ENCODE measurements at places on chromosomes 4 and X. TPM values are rescaled to one million over a fixed set of nuclear protein-coding genes. Genes with fewer than 3 reads are reported as not detected.

DNA sequence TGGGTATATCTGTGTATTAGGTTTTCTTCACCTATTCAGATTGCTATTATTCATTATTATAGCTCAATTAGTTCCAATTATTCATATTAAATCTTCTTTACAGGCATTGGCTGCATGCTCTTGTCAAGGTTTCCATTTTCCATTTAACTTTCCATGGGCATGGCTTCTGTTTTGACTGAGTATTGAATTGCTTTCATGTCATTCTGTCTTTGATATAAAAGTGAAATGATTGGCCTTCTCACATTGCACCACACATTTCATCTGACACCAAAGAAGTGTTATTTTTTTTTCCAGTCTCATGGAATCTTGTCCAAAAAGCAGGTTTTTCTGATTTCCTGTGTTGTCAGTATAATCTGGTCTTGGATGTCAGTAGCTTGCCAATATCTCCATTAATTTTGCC is 1244.3 kb downstream of the RAPGEF2 start:
- DNase-seq: no peak

GRCh38 chr4:6177587-6178197 is 22.7 kb downstream of the JAKMIP1 start:
- peak; percentile 38 for DNase-seq

- DNase-seq: peak; percentile 0
Observed at GRCh38 chr4:79147251-79147650, 178.6 kb downstream of the NAA11 start.

- no peak for DNase-seq
Observed at GRCh38 chr4:155706147-155706546, 39.5 kb downstream of the GUCY1A1 start.

DNA sequence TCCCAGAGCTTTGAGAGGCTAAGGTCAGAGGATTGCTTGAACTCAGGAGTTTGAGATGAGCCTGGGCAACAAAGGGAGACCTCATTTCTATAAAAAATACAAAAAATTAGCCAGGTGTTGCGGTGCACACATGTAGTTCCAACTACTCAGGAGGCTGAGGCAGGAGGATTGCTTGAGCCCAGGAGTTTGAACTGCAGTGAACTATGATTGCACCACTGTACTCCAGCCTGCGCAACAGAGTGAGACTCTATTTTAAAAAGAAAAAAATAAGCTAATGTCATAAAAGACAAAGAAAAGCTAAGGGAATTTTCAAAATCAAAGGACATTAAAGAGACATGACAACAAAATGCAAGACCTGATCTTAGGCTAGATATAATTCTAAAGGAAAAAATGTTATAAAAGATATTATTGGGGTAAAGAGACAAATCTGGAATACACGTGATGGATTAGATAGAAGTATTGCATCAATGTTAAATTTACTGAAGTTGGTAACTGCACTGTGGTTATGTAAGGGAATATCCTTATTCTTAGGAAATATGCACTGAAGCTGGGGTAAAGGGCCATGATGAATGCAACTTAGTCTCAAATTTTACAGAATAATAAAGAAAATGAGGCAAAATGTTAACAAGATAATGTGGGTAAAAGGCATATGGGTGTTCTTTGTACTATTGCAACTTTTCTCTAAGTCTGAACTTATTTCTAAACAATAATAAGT is 75.2 kb downstream of the SPRY1 start:
- no peak for DNase-seq

DNA sequence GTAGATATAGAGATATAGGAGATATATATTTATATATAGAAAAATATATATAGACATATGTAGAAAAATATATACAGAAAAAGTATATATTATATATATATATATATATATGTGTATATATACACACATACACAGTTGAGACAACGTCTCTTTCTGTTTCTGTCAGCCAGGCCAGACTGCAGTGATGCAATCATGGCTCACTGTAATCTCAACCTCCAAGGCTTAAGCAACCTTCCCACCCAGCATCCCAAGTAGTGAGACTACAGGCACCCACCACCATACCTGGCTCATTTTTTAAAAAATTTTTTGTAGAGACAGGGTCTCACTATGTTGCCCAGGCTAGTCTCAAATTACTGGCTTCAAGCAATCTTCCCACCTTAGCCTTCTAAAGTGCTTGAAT is 426.3 kb downstream of the GPM6A start:
- DNase-seq: no peak

LAMTOR3 gene
- total RNA-seq: 59.8 TPM
